Activated gamma-delta T cell treated with Interleukin-2 at 50 U/mL for 16 hours (primary cell): ENCODE measurements at places on chromosomes 2 and 18.

DNA sequence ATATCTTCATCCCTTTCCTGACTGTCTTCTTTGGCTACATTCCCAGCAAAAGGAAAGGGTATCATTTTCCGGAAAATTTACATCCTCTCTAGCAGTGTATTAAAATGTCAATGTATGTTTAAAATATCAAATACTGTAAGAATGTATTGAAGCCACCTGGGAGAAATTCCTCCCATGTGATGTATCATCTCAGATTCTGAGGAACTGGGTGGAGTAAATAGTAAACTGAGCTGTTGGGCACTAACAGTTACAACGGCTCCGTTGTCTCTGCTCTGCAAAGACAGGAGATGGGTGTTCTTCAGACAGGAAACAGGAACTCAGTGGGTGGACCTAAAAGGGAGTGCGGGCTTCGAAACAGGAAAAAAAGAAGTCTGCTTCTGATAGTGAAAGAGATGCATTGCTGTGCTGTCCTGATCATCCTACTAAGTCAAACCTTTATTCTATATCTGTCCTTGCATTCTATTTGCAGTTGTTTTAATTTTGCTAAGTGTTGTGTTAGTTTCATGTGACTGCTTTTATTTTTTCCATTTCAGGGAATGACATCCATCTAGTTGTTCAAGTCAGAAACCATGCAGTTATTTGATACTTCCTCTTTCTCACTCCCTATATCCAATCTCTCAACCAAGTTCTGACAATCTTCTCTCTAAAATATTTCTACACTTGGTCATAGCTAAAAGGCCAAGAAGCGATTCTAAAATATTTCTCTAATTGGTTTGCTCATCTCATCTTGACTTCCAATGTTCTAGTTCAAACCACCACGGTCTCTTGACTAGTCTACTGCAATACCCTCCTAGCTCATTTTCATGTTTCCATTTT is 19.4 kb downstream of the DOK1 start:
- no peak for DNase-seq

- no peak for DNase-seq
Observed at GRCh38 chr2:104539649-104540048, 314.3 kb upstream of the POU3F3 start.

DNA sequence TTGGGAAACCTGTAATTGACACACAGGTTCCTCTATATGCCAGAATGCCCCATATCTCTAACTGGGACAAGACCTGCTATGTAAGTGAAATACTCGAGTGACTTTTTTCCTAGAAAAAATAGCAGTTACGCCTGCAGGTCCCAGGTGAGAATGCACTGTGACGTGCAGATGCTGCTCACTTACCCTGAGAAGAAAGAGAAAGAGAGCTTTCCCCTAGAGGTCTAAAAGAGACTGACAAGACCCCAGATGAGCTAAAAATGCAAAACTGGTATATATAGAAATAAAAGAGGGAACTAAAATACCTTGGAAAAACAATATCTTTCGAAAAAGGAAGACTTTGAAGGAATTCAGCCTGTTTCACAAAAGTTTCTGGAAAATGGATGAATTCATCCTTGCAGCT is 383.0 kb upstream of the DCC start:
- no peak for DNase-seq

GRCh38 chr18:75810961-75811551 is 383.6 kb upstream of the SMIM21 start:
- DNase-seq, result no peak

DNA sequence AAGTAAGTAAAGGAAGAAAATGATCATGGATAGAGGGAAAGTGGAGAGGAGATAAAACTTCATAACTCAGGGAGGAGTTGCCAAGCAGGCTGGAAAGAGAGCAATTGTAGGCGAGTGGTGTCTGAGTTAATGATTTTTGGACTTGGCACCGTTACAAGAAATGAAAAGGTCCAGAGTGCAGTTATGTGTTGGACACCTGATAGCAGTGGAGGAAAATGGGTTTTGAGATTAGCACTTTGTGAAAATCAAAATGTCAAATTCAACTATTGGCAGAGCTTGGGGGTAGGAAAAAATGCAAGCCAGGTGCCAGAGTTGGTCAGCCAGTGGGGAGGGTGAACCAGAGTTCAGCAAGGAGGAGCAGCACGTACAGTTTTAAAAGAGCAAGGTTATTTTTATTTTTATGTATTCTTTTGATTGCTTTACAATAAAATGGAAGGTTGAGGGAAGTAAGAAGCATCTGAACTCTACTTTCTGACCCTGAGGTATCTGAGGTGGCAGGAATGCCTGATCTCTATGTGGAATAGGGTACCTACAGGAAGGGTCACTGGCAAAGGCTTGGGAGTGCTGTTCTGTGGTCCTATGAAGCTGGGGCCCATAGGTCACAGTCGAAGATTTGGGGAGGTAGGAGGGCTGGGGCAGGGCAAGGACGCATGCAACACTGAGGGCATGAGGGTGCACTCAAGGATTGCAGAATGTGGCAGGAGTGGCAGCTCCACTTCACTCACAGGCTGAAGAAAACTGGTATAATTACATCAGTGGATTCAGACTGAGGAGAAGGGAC is 127.5 kb downstream of the CD8B2 start:
- DNase-seq, result no peak

GRCh38 chr2:63875131-63875527 is 33.4 kb downstream of the UGP2 start:
- no peak for DNase-seq

DNA sequence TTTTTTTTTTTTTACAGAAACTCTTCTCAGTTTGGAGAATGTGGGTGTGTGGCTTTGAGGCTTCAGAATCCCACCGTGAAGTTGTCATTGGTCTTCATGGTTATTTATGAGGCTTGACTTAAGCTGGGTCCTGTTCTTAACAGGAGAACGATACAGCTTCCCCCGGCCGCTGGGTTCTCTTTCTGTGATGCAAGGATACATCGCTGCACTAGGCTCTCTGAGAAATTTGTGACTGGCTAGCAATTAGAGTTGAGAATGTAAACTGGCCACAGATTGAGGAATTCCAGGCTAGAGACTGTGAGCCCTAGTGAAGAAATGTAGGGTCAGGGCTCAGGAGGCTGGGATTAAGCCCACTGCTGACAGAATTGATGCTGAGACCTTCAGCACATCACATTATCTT is 29.8 kb downstream of the MGAT5 start:
- DNase-seq, result no peak

DNA sequence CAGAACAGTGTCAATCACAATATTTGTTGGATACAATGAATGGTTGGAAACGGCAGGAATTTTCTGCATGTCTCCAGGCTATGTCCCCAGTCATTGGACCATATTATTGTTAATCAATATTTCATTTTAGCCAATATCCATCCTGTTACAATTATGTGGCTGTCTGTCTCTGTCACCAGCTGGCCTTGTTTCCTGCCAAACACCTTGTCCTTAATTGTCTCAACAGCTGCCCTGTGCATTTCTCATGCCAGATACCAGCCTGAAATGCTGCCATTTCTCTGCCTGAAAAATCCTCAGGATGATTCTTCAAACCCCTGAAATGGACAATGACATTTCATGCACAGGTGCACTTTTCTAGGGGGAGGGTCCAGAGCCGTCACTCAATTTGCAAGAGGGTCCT is 170.6 kb downstream of the ALPK2 start:
- no peak for DNase-seq

DNA sequence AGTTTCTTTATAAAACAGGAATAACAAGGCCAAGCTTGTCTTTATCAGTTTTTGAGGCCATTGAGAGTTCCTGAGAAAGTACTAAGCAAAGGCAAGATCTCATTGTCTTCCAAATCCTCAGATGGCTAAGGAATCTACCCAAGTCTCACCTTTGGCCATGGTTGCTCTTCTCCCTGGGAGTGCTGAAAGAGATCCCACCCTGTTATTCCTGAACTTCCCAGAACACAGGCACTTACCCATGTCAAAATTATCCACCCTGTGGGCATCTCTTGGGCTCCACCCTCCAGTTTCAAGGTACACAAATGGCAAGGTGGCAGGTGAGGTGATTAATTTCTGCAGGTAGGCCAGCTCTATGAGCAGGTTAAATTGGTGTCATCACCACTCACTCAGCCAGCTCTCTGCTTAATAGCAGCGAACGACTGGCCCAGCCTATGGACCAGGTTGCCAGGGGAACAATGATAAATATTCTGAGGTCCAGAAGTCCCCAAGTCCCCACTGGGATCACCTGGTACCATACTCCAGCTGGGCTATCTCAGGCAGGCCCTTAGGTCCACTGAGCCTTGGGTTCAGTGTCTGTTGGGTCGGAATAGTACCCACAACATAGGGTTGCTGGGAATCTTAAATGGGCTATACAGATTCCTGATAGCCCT is 2.3 kb upstream of the SPRED2 start:
- no peak for DNase-seq

DNA sequence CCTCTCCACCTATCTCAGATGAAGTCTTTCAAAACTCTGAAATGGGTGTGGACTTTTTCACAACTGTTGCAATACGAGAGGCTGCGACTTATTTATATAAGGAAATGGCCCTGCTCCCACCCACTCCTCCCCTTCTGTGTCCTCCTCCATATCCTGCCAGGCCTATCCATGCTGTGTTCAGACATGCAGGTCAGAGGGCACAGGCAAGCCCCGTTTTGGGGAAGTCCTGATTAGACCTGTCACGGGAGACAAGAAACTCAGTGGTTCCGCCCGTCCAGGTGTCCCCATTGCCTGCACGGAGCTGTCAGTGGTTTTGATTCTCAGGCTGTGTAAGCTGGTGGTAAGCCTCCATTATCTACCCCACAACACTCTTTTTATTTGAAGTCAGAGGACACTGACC is 99.6 kb upstream of the MGAT5 start:
- DNase-seq, result no peak

GRCh38 chr2:127581516-127582490 is 46.3 kb downstream of the MYO7B start:
- DNase-seq, result no peak

DNA sequence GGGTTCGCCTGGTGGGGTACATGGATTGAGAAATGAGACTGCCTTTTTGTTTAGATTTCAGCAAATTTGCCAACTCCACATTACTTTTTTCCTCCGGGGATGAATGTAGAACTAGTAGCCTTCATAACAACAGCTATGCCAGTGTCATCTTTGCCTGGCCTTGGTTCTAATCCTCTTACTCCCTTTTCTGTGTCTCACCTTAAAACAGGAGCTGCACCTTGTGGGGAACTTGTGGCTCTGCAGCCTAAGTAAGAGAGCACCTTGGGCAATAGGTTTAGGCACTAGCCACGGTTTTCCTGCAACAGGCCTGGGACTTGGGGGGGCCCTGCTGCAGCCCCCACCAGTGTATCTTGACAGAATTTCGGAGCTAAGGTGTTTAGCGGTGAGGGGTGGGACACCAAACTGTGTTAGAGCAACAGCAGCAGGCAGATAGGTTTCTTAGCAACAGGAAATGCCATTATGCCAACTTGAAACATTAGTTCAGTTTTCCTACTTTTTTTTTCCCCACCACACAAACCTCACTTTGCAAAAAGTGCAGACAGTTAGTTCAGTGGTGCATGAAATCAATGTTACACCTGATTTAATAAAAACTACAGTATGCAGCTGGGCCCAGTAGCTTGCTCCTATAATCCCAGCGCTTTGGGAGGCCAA is 173.7 kb downstream of the PRKCE start:
- DNase-seq, result no peak

- no peak for DNase-seq
Observed at GRCh38 chr18:61898640-61899101, 5.9 kb upstream of the RNF152 start.

DNA sequence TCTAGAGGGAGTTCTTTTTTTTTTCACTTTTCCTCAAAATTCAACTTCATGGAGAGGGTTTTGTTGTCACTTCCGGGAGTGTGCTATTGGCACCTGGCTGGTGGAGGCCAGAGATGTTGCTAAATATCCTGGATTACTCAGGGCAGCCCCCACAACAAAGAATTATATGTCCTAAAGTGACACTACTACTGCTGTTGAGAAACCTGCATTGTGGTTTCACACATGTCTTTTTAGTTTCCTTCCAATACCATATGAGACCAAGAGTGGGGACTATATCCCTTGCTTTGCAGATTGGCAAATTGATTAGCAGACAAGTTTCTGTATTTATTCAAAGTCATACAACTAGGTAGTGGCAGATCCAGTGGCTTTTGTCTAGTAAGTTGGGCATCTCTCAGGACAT is 826.8 kb downstream of the TRIB2 start:
- DNase-seq, result no peak

DNA sequence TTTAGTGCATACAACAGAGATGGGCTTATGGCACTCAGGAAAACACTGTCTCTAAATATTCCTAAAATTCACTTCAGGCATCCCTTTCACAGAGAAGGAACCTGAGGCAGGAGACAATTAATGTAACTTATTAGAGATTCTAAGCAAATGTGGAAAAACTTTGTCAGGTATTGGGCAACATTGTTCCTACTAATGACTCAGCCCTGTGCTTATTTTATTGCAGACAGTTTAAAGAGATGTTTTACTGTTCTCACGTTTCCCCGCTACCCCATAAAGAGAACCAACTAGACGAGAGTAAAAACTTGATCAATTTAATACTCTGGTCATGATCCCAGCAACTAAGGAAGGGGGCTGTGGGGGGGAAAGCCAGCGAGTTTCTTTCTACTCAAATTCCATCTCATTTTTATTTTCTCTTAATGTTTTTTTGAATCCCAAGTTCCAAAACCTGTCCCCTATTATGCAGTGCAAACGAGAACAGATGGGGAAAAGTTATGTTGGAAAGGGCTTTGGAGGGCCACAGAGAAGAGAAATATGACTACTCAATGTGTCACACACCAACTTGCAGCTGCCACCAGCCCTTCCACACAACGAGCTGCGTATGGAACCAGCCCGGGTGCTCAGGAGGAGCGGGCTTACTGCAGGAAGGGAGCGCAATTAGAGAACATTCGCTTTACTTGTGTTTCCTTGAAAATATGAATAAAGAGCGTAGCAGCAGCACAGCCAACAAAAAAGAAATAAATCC is 18.7 kb upstream of the ACVR1 start:
- DNase-seq, result no peak

DNA sequence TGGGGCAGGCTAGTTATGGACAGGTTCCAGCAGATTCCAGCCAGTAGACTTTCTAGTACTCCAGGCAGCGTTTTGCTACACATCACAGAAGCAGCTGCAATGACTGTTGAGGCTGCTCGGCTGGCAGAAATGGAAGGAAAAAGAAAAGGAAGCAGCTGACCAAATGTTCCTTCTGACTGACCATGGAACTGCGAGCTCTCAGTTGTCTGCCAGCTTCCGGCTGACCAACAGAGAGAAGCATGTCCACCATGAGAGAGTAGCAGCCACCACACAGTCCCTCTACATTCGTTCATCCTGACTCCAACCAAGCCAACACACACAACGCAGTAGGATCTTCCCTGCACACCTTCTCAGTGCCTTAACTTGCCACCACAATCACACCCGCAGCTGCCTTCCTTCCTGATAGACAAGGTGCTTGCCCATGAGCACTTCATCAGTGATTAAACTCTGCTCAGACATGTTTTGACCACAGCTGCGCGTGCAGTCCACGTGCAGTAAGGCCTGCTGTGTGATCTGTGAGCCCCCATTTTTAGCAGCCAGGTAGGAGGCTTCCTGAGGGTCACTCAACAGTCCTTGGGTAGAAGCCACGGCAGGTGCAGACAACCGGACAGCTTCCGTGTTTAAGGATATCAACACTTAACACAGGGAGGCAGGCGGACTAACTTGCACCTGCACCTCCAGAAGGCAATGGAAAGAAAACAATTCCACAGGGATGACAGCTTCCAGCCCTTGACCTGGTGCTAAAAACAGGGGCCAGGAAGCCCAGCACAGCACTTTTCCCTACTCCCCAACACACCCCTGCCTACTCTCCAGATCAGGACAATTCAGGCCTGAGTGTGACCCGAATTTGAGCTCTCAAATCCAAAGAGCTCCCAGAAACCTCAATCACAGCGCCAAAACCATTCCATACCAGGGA is 996 bp downstream of the TGFBRAP1 start:
- DNase-seq, result peak; percentile 17
